Spleen (tissue), 13 donors: ENCODE measurements at places on chromosomes 6 and 20.

GRCh38 chr20:41734506-41734945 lies 116.3 kb upstream of the CHD6 start:
- DNase-seq = no peak

GRCh38 chr6:6418421-6418820 lies 98.0 kb upstream of the F13A1 start:
- DNase-seq = no peak

DNA sequence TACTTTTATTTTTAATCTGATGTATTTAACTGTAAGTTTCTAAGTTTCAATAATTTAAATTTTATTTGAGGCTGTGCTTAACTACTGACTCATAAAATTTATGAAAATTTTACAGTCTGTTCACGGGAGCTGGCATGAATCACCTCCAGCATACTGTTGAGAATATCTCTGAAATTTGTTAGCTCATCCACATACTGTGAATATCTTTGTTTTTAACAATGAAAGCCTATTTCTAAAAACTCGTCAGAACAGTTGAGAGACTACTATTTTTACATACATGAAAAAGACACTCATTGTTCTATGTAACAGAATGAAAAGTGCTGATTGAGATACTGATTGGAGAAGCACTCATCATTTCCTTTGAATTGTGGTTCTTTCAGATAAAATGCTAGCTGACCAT lies 749.3 kb downstream of the TENT5A start:
- no peak for DNase-seq

DNA sequence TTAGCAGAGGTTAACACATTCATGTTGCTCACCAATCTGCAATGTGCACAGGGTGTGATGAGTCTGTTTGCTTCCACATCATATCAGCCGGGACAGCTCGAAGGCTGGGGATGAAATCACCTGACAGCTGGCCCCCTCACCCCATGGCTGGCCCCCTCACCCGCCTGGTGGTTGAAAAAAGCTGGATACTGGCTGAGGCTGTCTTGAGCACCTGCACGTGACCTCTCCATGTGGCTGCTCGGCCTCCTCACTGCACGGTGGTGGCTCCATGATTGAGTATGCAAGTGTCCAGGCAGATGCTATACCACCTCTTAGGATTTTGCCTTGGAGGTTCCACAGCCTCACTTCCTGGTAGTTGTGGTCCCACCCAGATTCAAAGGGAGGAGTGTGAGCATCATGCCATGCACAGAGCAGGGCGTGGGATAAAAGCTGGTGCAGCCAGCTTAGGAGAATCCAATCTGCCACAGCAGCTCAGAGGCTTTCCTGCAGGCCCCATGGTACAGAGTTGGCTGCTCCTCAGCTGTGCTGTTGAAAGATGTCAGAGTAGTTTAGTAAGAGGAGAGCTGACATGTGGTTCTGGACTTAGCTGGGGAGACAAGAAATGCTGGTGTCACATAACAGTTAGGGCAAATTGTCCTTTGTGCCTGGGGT lies 29.6 kb upstream of the SYNDIG1 start:
- DNase-seq = no peak

DNA sequence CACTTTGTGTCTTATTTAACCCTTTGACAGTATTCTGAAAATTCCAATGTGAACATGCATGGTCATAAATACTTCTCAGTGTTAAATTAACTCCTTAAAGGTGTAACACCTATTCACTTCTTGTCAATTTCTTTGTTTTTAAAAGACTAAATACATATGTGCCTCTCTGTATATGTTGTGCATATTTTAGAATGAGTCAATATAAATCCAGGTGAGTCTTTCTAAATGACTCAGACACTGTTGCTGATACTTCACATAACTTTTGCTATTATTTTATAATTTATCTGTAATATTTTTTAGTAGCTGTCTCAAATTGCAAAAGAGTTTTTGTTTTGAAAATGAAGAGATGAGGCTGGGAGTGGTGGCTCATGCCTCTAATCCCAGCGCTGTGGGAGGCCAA lies 36.0 kb downstream of the TIAM2 start:
- DNase-seq = no peak

GRCh38 chr20:41330941-41331340 lies 9.7 kb upstream of the LPIN3 start:
- DNase-seq = no peak

GRCh38 chr6:75402296-75402695 lies 91.3 kb downstream of the FILIP1 start:
- no peak for DNase-seq

DNA sequence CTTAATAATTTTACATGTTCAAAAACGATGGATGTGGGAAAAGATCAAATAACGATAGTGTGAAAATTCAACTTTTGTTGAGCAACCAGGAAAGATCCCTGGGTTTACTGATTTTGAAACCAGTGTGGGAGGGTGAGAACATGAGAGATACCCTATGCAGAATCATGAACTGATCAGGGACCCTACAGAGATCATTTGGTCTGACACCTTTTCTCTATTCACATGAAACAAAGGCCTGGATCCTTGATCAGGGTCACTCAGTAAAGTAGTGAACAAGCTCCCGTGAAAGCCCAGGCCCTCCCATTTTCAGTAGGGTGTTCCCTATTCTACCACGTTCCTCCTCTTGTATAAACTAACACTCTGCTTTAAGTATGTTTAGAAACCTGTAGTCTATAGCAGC lies 60.5 kb upstream of the DUSP22 start:
- DNase-seq = no peak

- no peak for DNase-seq
Measured at GRCh38 chr6:82553863-82554531, 190.4 kb downstream of the TPBG start.

DNA sequence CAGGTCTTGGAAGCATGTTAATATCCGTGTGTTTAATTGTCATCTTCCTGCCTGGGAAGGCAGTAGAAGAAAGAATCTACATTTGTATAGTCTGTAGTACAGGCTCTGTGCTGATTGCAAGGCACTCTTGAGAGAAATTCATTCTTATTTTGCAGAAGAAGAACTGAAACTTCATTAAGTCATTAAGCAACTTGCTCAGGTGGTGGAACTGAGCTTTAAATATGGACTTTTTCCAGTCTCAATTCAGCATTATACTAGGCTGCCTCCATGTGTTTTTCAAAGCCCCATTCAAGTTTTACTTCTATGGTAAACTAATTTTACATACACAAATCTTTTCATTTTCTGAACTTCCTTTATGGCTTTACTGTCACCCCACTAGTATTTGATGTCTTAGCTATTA lies 18.7 kb downstream of the ZNF451 start:
- DNase-seq = no peak

DNA sequence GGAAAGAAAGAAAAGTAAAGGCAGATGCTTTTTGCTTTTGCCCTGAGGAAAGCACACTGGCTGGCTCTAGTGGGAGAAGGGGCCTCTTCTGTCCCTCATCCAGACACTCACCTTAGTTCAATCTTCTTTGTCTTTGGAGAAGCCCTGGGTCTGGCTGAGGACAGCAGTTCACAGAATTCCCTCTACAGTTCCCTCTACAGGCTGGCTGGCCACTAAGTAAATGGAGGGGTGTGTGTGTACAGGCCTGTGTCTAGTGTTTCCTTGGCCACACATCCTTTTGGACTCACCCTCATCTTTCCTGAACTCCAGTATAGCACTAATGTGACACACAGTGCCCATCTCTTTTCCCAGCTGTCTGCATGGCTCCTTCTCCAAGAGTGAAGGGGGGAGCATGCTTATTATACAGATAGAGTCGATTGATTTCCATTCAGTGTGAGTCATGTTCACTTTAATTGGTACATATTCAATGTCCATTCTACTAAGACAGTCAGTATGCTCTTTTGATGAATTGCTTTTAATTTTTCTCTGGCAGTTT lies 26.0 kb upstream of the CLVS2 start:
- DNase-seq = no peak

DNA sequence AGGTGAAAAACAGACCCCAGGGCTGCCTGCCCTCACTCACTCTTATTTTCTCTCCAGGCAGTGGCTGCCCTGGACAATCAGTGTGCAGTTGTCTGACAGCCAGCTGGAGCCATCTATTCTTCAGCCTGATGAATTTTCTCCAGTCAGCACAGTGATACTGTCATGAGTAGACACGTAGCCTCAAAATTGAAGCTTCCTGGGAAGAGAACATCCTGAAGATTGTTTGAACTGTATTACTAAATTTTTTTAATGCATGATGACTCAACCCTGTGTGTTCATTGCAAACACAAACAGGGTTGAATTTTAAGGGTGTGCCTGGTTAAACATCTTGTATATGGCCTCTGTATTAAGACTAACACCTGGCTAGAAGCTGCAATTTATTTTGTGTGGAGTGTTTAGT lies 49.8 kb upstream of the STXBP5 start:
- DNase-seq = no peak

- DNase-seq = no peak
Measured at GRCh38 chr6:84220809-84221409, 6.5 kb downstream of the CEP162 start.

- no peak for DNase-seq
Measured at GRCh38 chr6:118993803-118994251, 58.9 kb upstream of the MCM9 start.

- no peak for DNase-seq
Measured at GRCh38 chr20:1033751-1034414, 31.8 kb upstream of the RSPO4 start.

GRCh38 chr20:57330998-57331397 lies 1.4 kb downstream of the SPO11 start:
- no peak for DNase-seq

DNA sequence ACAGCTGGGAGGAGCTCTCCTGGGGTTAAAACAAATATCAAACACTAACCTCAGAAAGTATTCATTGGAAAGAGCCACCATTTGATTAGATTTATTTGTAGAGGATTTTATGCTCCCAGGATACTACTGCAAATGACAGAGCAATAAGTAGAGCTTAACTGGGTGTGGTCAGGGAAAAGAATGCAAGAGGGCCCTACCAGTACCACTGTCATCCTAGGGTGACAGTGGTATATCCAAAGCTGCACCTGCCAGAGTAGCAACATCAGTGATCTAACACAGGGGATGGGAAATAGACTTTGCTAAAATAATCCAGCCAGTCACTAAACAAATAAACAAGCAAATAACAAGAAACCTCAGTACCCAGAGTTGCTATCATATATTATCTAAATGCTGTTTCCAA lies 29.7 kb downstream of the ERGIC3 start:
- DNase-seq = no peak

GRCh38 chr6:37168811-37169495 lies 999 bp upstream of the PIM1 start:
- no peak for DNase-seq

DNA sequence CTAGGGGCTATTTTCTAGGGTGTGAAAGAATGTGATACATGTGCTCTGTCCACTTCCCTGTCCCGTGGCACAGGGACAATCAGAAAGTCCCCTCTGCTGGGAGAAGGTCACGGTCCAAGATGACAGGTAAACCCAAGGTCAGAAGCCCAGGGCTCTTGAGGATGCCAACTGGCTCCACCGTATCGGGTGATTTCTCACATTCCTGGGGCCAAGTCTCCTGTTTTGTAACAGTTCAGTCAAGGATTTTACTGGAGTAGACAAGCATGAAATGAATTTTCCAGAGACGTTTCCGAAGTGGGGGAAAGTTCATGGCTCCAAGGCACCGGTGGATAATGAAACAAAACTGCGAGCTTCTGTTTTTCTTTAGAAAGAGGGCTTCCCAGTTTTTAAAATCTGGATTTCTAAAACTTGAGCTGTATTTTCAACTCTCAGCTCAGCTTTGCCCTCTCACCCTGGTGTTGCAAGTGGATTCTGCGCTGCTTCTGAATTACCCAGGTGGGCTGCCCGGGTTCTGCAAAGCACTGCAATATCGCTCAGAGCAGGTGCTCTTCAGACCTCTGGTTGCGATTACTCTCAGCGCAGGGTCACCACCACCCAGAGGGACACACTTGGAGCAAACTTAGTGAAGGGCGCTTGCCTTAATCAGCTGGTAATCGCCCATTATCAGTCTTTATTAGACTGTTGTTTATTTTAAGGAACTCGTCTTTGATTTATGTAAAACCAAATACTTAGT lies 64.4 kb upstream of the TMEM170B start:
- DNase-seq = no peak

DNA sequence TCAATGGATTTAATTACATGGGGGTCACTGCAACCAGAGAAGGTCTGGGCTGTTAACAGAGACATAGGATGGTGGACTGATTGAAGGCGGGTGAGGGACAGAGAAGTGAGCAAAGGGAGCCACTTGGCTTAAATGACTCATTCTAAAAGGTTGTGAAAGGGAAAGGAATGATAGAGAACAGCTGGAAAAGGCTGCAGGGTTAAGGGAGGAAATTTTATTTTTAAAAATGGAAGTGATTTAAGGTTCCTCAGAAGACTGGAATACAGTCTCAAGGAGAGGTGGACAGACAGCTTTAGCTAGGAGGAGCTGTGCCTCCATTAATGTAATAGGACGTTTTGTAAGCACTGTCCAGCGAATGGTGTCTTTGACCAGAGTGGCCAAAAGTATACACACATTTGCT lies 46.7 kb downstream of the RGS17 start:
- DNase-seq = no peak

- no peak for DNase-seq
Measured at GRCh38 chr6:46184114-46184513, 13.3 kb upstream of the ENPP5 start.

DNA sequence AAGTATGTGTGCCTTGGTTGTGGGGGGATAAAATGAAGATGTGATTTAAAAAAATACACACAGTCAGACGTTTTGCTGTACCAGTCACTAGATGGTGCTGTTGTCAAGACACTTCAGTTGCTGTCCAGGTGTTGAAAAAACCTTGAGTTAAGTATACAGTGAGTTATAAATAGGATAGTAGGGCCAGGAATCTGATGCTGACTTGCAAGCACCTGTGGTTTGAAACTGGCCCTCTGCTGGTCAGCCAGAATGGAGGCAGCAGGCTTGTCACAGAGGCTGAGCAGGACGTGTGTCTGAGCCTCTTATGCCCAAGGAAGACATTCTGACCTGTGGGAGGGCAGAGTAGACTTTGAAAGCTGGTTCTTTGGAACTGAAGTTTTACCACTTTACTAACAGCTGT lies 27.8 kb downstream of the RNF8 start:
- DNase-seq = no peak

DNA sequence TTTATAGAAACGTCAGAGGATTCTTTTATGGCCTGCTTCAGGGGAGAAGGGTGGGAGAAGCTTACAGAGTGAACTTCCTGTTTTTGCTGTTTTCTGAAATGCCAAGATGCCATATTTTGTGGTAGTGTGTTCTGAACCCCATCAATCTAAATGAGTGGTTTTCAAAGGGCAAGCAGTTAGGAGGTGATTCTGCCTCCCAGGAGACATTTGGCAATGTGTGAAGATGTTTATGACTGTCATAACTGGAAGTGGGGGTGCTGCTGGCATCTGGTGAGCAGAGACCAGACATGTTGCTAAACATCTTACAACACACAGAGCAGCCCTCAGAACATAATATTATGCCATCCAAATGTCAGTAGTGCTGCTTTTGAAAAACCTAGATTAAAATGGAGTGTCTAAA lies 6.0 kb upstream of the PRL start:
- no peak for DNase-seq

- DNase-seq = no peak
Measured at GRCh38 chr6:140398076-140398475, 1023.6 kb upstream of the CITED2 start.

DNA sequence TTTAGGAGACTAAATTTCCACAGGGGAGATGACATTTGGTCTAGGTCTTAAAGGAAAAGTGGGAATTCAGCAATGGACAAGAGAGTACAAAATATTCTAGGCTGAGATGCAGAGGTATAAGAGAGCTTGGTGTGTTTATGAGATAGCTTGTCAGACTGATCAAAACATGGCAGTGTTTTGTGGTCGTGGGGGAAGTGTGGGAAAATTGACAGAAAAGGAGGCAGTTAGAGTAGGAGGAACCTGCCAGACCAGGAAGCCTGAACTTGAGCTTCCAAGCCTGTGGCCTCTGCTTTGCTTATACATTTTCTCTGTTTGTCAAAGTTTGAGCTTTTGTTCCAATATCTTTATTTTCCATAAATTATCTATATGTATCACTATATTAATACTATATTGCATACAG lies 69.5 kb upstream of the MAP3K7 start:
- DNase-seq = no peak
